ENCODE measurements at places on chromosomes 5 and 9.

- DNase-seq, result no peak
These were observed 13.9 kb upstream of the NR5A1 start for GRCh38 chr9:124521142-124521541.

DNA sequence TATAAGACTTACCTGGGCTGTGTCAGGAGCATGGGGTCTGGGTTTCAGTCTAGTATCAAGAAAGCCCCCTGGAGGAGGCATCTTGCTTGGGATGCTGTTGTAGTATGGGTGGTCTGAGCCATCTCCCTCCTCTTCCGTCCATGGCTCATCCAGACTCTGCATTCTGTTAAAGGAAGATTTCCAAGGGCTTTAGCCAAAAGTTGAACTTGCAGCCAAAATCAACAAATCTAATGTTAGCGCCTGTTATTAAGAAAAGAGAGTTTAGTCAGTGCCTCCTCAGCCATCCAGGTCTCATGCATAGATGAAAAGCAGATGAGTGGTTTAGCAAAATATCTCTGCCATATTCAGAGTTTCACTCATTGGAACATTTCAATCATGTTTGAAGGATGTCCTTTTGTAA is 55.6 kb downstream of the S1PR3 start:
- DNase-seq, result no peak

DNA sequence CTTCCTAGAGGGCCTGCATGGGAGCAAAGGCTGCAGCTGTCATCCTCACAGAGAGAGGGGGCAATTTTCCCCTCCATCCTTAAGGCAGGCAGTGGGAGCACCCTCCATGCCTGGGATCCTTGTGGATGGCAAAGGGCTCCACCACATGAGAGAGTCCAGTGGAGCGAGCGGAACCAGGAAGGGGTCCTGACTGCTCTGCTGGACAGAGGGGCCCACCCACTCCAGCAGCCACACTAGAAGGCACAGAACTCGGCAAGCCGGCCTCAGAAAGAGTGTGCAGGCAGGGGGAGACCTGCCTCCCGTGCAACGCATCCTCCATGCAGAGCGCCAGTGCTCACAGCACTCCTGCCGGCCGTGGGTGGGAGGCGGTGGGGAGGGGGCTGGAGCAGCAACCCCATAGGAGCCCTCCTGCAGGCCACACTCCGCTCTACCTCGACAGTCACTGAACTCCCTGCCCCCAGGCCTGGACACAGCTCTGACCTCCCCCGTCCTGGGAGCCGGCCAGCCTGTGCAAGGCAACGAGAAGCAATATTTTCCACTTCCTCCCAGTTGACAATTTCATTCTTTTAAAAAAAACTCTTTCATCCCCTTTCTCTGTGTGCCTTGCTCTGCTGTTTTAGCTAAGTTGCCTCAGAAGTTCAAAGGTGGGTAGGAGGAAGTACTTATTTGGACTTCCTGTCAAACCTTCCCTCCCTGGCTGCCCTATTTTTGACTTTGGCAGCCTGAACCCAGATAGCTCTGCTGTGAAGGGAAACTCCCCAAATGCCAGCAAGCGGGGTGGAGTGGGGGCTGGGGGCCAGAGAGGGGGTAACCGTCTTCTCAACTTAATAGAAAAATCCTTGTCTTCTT is 5.3 kb upstream of the LCP2 start:
- DNase-seq, result no peak

DNA sequence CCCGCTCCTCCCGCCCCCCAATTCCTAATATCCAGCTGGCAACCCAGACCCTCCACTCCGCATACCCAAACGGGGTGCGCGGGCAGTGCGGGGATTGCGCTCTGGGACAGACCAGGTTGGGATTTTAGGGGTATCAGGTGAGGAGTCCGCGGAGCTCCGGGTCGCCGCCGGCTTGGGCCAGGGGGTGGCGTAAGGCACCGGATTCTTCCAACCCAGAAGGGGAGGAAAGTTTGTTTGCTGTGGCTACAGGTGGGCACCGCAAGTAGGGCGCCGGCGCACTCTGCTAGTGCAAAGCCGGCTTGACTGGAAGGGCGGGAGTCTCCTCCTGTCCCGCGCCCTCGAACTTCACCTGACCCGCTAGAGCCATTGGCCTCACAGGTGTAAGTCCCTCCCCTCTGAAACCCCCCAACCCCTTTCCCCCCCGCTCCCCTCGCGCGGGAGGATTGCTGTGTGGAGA is 709 bp downstream of the IQGAP2 start:
- peak; percentile 35 for DNase-seq

GRCh38 chr5:43279548-43280274 is 33.5 kb downstream of the HMGCS1 start:
- DNase-seq, result no peak

- DNase-seq, result no peak
These were observed 4.2 kb upstream of the UGT3A2 start for GRCh38 chr5:36070687-36071571.

GRCh38 chr5:76341651-76342334 is 61.3 kb upstream of the IQGAP2 start:
- DNase-seq, result no peak

GRCh38 chr5:141488591-141489561 is at the start of gene PCDHGC5:
TSS of gene PCDHGC5 (plus strand) at chr5:141489081. CDS start at chr5:141489241, 160 bp downstream.
- DNase-seq, result no peak

DNA sequence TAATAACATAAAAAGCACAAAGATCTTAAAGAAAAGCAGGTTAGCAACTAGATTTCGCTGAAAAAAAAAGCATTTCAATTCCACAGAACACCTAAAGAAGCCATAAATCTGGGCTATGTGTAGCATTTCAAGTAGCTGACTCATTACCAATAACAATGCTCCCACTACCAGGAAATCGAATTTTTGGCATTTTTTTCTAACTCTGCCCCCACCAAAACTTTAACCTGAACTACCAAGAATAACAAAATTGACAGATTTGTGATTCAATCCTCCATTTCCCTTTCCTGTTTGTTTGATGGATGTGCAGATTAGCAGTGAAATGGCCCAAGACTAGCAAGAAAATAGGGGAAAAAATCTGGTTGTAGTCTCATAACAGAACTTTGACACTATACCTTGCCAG is 180.2 kb downstream of the RASEF start:
- DNase-seq, result no peak

- DNase-seq, result peak; percentile 66
These were observed at the start of gene NDFIP1 for GRCh38 chr5:142108432-142109330. TSS of gene NDFIP1 (plus strand) at chr5:142108779. CDS start at chr5:142108975, 196 bp downstream.

DNA sequence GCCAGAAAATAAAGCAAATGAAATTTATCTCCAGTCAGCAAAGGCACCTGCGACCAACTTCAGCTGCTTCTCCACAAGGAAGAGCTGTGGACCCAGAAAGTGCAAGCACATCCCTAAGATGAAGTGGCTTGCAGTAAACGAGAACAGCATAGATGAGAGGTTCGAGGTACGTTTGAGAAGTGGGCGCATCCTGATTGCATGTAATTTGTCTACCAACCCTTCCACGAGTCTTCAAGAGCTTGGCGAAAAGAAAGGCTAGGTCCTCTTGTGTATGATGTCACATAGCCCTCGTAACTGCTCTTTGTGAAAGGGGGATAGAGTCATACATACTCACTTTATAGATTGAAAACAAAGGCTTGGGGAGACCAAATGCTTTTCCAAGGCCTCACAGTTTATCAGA is 6.0 kb upstream of the LCP2 start:
- DNase-seq, result no peak

DNA sequence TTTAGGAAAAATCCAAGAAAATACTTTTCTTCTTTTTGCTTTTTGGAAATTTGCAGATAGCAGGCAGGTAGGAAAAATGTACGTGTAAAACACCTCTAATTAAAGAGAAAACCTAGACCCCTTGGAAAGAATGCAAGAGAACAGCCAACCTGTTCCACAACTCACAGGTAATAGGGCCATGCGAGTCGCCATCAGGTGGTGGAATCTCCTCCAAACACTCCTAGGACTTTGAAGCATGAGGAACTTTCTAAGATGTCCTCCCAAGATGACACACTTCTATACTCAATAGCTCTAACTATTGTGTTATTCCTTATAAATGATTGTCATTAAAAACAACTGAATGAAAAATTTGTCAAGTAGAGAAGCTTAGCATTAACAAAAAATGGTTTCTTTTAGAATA is 174.0 kb downstream of the TMC1 start:
- DNase-seq, result no peak

DNA sequence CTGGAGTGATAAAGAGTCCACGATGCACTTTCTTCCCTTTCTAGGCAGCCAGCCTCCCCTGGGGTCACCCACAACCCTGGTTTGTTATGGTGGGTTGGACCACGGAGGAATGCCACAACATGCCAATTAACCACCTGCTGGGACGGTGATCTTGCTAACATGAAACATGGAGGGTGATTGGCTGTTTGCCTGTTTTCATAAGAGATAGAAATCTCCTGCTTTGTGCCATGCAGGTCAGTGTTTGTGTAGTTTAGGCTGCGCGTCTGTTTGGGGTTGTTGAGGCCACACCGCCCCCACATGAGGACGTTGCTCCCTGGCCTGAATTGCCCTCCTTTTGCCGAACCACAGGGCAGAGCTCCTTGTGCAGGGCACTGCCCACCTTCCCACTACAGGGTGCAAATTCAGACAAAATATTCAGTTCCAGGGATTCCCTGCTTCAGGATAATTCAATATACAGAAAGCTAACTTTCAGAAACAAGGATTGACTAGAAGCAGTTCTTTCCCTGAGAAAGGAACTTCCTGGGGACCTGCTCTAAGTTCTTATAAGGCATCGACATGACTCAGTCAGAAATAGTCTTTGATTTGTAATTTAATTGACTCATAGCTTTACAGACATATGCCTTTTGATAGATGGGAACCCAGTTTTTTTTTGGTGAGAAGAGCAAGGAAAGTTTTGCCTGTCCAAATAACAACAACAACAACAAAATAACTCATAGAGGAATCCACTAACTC is 427.6 kb downstream of the GADD45G start:
- DNase-seq, result no peak

- DNase-seq, result no peak
These were observed 193.9 kb downstream of the ICE1 start for GRCh38 chr5:5616247-5616895.

All from stimulated activated CD8-positive, alpha-beta memory T cell treated with anti-CD3 and anti-CD28 coated beads, Interleukin-15, amount 100 ng/mL, for 24 hours (primary cell).